ENCODE measurements at places on chromosomes 13 and 19. TPM values are rescaled to one million over a fixed set of nuclear protein-coding genes. Genes with fewer than 3 reads are reported as not detected.

Gene ZNF296
- total RNA-seq = 3.0 TPM

DNA sequence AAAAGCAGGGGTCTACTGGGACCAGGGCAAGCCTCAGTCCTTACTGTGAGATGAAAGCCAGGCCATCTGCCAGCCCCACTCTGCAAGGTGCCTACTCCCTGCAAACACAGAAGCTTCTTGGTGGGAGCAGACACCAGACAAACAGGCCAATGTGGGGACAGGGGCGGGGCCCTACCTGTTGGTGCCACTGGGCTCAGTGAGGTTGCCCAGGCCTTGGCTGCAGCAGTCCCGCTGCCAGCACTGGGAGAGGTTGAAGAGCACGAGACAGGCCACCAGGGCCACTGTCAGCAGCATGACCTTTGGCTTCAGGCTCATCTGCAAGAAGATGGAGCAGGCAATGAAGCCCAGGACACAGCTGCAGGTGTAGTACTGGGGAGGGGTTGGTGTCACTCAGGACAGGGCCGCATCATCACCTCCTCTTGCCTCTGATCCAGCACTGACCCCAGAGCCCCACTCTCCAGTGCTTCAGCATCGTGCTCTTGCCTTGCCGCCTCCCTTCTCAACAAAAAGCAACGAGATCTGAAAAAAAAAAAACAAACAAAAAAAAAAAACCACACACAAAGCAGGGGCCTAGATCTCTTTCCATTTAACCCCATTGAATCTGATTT is 72.6 kb downstream of the NBEA start:
- no peaks in the 10 kb centered on the region for H3K4me1 ChIP-seq
- no peak for DNase-seq
- no peaks in the 10 kb centered on the region for H3K36me3 ChIP-seq
- no peaks in the 10 kb centered on the region for H3K27me3 ChIP-seq

Gene CPT1C
- 23.3 TPM for total RNA-seq

DNA sequence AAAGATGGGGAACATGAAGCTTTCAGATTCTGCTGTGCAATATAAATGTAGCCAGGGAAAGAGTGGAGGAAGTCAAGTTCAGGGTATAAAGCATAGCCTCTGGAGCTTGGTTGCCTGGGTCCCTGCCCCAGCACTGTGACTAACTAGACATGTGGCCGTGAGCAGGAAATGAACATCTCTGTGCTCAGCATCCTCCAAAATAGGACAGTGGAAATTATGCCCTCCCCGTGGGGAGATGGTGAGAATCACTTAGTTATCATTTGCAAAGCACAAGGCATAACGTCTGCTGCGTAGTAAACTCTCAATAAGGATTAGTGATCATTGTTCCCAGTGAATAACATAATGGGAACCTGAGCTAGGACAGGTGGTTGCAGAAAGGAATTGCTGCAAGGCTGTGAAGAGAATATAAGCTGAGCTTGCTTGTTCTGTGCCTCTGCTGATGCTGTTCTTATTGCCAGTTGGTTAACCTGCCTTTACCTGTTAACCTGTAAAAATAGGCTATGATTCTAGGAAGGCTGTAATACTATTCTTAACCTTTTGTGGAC is 441.0 kb downstream of the COG6 start:
- H3K4me3 ChIP-seq = no peak overlapping the region
- H3K27ac ChIP-seq = no peak overlapping the region
- no peaks in the 10 kb centered on the region for H3K27me3 ChIP-seq
- no peaks in the 10 kb centered on the region for H3K36me3 ChIP-seq
- no peak for DNase-seq

Gene NTF4
- not detected for total RNA-seq

DNA sequence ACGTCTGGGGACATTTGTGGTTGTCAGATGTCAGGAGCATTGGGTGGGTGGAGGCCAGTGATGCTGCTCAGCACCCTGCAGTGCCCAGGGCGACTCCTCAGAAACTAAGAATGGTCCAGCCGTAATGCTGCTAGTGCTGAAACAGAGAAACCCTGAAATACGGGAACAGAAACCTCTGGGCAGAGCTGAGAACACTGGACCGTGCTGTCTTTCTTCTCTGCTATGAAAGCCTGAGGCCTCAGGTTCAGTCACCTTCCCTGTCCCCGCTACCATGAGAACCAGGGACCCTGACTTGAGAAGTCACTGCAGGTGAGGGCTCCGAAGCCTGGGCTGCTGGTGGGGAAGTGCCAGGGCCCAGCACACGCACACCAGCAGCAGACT is 13.4 kb downstream of the CAPS start:
- no peak overlapping the region for H3K4me3 ChIP-seq
- no peaks in the 10 kb centered on the region for H3K4me1 ChIP-seq
- peaks cover 88% of the 10 kb centered on the region for H3K36me3 ChIP-seq
- no peak for DNase-seq
- no peaks in the 10 kb centered on the region for H3K27me3 ChIP-seq

Gene AMH
- 16.3 TPM for total RNA-seq

GRCh38 chr19:28971049-28971448 is 241.9 kb downstream of the UQCRFS1 start:
- no peak for DNase-seq
- H3K27ac ChIP-seq = no peak overlapping the region
- H3K4me1 ChIP-seq = no peaks in the 10 kb centered on the region
- no peaks in the 10 kb centered on the region for H3K27me3 ChIP-seq

Gene DCLK1
- 11.2 TPM for total RNA-seq

DNA sequence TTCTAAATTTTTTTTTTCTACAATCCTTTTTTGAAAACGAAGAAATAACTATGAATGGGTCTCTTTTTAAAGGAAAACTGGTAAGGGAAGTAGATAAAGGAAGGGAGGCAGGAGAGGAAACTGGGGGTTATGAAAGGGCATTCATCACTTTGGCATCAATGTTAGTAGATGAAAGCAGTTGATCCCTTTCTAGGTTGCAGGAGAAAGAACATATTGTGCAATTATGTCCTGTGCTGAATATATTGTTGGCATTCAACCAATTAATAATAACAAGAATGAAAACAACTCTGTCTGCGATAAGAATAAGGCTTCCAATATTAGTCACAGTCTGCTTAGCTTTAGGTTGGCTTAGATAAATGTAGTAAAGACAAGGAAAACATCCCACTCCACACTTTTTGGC is 796.8 kb upstream of the KLHL1 start:
- no peak overlapping the region for H3K27ac ChIP-seq
- no peak for DNase-seq
- H3K4me1 ChIP-seq = no peaks in the 10 kb centered on the region
- H3K4me3 ChIP-seq = no peak overlapping the region
- peaks cover 18% of the 10 kb centered on the region for H3K27me3 ChIP-seq

DNA sequence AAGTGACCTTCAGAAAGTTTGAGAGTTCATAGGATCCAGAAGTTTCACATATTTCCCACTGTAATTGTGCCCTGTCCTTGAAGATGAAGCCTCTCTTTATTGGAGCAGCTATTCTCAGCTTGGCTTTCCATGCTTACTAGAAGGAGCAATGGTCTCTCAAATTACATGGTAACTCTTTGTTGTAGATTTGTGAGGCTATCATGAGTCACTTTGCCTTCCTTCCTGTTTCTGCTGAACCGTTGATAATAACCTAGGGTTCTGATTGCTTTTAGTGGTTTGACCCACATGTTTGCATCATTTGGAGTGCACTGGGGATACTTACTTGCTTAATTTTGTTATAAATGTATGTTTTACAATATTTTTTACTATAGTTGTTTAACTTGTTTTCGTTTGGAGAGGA is 772.9 kb upstream of the SLITRK6 start:
- peak; percentile 58 for DNase-seq
- H3K36me3 ChIP-seq = no peaks in the 10 kb centered on the region
- H3K27ac ChIP-seq = no peak overlapping the region
- H3K4me1 ChIP-seq = no peaks in the 10 kb centered on the region
- H3K27me3 ChIP-seq = no peaks in the 10 kb centered on the region

- peaks cover 28% of the 10 kb centered on the region for H3K36me3 ChIP-seq
- H3K27ac ChIP-seq = peak overlapping the region; percentile 77
- peak overlapping the region; percentile 17 for H3K4me3 ChIP-seq
- H3K27me3 ChIP-seq = no peaks in the 10 kb centered on the region
Observed at GRCh38 chr13:102825921-102826706, 19.7 kb upstream of the ERCC5 start.

Gene PRR36
- 4.9 TPM for total RNA-seq

Gene RELB
- 11.9 TPM for total RNA-seq

Gene FSTL3
- 5.9 TPM for total RNA-seq

- no peaks in the 10 kb centered on the region for H3K36me3 ChIP-seq
- H3K27me3 ChIP-seq = no peaks in the 10 kb centered on the region
- DNase-seq = no peak
- no peak overlapping the region for H3K27ac ChIP-seq
- H3K4me1 ChIP-seq = peaks cover 6% of the 10 kb centered on the region
- no peak overlapping the region for H3K4me3 ChIP-seq
Observed at GRCh38 chr13:95002126-95002525, 289.8 kb upstream of the SOX21 start.

DNA sequence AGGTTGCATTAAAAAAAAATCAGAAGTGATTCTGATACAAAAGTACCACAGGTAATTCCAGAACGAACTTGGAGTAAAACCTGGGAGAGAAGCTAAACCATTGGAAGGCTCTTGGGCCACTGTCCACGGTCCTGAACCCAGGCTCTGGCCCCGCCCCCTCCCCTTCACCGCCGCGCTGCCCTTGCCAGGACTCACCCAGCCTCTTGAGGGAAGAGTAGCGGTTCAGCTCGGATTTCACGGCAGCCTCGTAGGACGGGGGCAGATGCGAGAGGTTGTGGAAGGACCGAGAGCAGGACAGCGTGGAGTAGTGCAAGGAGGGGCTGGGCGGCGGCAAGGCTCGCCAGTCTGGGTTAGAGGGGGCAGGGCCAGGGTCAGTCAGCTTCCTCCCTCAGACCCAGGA is 5.7 kb downstream of the SHISA7 start:
- H3K27ac ChIP-seq = no peak overlapping the region
- H3K27me3 ChIP-seq = peaks cover 21% of the 10 kb centered on the region
- peaks cover 16% of the 10 kb centered on the region for H3K4me1 ChIP-seq
- peak; percentile 55 for DNase-seq
- H3K4me3 ChIP-seq = no peak overlapping the region
- H3K36me3 ChIP-seq = no peaks in the 10 kb centered on the region

Gene PRR19
- total RNA-seq = 2.5 TPM

- H3K4me3 ChIP-seq = no peak overlapping the region
- no peaks in the 10 kb centered on the region for H3K36me3 ChIP-seq
- DNase-seq = no peak
- peaks cover 34% of the 10 kb centered on the region for H3K27me3 ChIP-seq
Observed at GRCh38 chr19:11423164-11423790, 4.2 kb upstream of the RGL3 start.

GRCh38 chr13:64579331-64579730 is 2650.8 kb downstream of the PCDH9 start:
- H3K27ac ChIP-seq = no peak overlapping the region
- no peaks in the 10 kb centered on the region for H3K36me3 ChIP-seq
- H3K27me3 ChIP-seq = no peaks in the 10 kb centered on the region
- H3K4me1 ChIP-seq = no peaks in the 10 kb centered on the region
- no peak for DNase-seq
- no peak overlapping the region for H3K4me3 ChIP-seq

- no peak for DNase-seq
- no peak overlapping the region for H3K4me3 ChIP-seq
- no peak overlapping the region for H3K27ac ChIP-seq
- no peaks in the 10 kb centered on the region for H3K4me1 ChIP-seq
Observed at GRCh38 chr13:29802621-29803020, 47.8 kb downstream of the UBL3 start.

DNA sequence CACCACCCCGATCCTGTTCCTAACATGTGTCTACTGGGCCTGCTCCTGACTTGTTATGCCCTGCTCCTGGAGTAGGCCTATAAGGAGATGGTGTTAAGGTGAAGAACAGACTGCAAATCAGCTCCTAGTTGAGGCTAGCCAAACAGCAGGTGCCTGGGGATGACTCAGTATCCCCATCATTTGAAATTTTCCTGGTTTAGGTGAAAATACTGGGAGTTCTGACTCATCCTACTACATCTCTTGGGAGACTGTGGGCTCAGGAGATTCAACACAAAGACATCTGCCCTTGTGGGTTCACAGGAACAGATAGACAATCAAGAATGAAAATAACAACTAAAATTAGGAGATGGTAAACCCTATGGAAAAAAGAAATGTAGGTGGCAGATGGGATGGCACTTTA is 41.2 kb downstream of the BRD4 start:
- no peak for DNase-seq
- H3K36me3 ChIP-seq = peaks cover 3% of the 10 kb centered on the region
- no peaks in the 10 kb centered on the region for H3K27me3 ChIP-seq

GRCh38 chr19:2118438-2118837 is 21.7 kb downstream of the IZUMO4 start:
- H3K4me1 ChIP-seq = no peaks in the 10 kb centered on the region
- H3K27ac ChIP-seq = no peak overlapping the region
- no peak for DNase-seq
- H3K27me3 ChIP-seq = no peaks in the 10 kb centered on the region
- no peak overlapping the region for H3K4me3 ChIP-seq

GRCh38 chr19:30649934-30650614 is 277.9 kb downstream of the ZNF536 start:
- H3K4me1 ChIP-seq = no peaks in the 10 kb centered on the region
- no peak overlapping the region for H3K27ac ChIP-seq
- H3K36me3 ChIP-seq = no peaks in the 10 kb centered on the region
- no peaks in the 10 kb centered on the region for H3K27me3 ChIP-seq

DNA sequence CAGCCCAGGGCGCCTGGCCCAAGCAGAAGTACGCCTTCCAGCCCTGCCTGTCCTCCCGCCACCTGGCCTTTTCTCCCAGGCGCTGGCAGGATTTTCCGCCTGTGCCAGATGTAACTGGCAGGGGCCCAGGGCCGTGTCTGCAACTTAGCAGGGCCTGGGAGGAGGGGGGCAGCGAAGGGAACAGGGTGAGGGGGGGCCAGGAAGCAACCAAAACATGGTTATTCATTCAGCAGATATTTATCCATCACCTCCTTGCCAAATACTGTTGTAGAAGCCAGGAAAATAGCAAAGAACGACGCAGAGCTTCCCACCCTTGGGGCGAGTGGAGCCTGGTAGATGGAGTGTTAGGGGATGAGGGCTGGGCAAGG is 5.6 kb downstream of the TLE6 start:
- no peaks in the 10 kb centered on the region for H3K36me3 ChIP-seq
- peak; percentile 91 for DNase-seq
- peak overlapping the region; percentile 12 for H3K4me3 ChIP-seq
- H3K27ac ChIP-seq = peak overlapping the region; percentile 22

Gene CGB8
- total RNA-seq = not detected

GRCh38 chr13:58838615-58839014 is 1207.1 kb downstream of the PCDH17 start:
- H3K4me3 ChIP-seq = no peak overlapping the region
- no peaks in the 10 kb centered on the region for H3K36me3 ChIP-seq
- H3K4me1 ChIP-seq = no peaks in the 10 kb centered on the region
- no peaks in the 10 kb centered on the region for H3K27me3 ChIP-seq
- no peak overlapping the region for H3K27ac ChIP-seq

Gene CRLF1
- total RNA-seq = 305 TPM

DNA sequence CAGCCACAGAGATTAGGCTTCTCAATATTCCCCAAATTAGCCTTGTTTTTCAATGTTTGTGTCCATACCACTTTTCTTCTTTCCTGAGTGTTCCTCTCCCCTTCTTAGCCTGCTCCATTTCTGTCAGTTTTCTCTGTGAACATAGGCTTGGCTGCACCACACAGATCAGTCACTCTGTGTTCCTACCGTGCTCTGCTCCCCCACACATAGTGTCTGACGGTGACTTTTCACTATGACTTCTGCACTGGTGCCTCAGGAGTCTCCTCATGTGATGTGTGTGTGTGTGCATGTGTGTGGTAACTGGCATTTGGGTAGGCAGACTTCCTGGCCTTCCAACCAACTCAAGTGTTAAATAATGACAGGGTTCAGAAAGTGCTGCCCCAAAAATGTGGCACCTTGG is 47.9 kb upstream of the MYCBP2 start:
- no peaks in the 10 kb centered on the region for H3K36me3 ChIP-seq
- no peak for DNase-seq
- no peak overlapping the region for H3K4me3 ChIP-seq
- H3K27ac ChIP-seq = no peak overlapping the region
- no peaks in the 10 kb centered on the region for H3K4me1 ChIP-seq
- no peaks in the 10 kb centered on the region for H3K27me3 ChIP-seq

Gene TNFSF13B
- total RNA-seq = 9.2 TPM

Data from A673 (cell line).